ENCODE measurements at places on chromosomes 5 and 9.

- DNase-seq, result no peak
Observed at GRCh38 chr5:60332244-60333004, 367.5 kb downstream of the DEPDC1B start.

- DNase-seq, result no peak
Observed at GRCh38 chr9:89422151-89422975, 75.5 kb downstream of the SEMA4D start.

- DNase-seq, result no peak
Observed at GRCh38 chr5:128629157-128629556, 91.1 kb upstream of the FBN2 start.

DNA sequence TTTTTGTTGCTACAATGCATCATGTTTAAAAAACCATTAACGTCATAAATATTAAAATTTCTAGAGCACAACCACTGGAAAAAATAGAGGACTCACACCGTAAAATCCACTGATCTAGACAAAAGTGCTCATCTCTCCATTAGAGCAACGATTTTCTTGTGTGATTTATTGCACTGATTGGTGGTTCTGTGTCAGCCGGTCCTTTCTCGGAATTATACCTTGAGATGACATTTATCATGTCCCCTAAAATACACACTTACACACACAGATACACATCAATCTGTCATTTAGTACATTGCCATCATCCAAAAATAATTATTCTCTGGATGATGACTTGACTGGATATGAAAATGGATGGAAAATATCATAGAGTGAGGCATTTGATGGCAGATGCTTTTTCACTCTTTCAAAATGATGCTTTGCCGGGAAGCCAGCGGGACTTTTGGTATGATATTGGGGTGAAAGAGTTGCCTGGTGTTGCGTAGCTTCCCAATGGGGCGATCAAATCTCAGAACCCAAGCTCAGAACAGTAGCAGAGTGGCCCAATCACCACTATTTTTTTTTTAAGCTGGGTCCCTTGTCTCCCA, 226.6 kb downstream of the GAS1 start:
- DNase-seq, result no peak

GRCh38 chr5:57986761-57987341, 473.0 kb downstream of the PLK2 start:
- DNase-seq, result no peak
